ENCODE measurements at places on chromosomes 13 and 19.

GRCh38 chr13:26050568-26051230, 1.1 kb downstream of the SHISA2 start:
- peak; percentile 96 for DNase-seq

GRCh38 chr13:99926014-99926731, 45.4 kb downstream of the ZIC5 start:
- DNase-seq, result peak; percentile 58

GRCh38 chr19:52622261-52622660, 15.9 kb downstream of the ZNF83 start:
- no peak for DNase-seq

GRCh38 chr13:30832845-30833332, 73.2 kb upstream of the MEDAG start:
- DNase-seq, result peak; percentile 69

- peak; percentile 69 for DNase-seq
Observed at GRCh38 chr19:47507924-47508553, 6.8 kb downstream of the NAPA start.

GRCh38 chr19:10146142-10146541, 26.4 kb upstream of the EIF3G start:
- DNase-seq, result no peak

- peak; percentile 90 for DNase-seq
Observed at GRCh38 chr13:29937841-29938240, 87.4 kb upstream of the UBL3 start.

DNA sequence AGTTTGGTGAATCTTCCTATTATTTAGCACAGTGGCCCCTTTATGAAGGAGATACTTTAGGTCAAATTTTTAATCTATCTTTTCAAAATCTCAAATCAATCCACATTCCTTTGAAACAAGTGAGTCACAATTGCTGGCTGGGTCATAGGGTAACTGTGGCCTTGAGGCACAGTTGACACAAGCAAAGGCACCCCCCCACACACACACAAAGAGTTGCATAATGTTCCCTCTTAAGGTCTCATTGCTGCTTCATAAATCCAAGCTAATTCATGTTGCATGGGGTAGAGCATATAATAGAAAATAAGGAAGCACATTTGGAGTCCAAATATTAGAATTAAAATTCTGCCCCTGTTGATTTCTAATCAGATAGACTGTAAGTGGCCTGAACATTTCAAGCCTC, 171.5 kb downstream of the DLEU7 start:
- DNase-seq, result no peak

DNA sequence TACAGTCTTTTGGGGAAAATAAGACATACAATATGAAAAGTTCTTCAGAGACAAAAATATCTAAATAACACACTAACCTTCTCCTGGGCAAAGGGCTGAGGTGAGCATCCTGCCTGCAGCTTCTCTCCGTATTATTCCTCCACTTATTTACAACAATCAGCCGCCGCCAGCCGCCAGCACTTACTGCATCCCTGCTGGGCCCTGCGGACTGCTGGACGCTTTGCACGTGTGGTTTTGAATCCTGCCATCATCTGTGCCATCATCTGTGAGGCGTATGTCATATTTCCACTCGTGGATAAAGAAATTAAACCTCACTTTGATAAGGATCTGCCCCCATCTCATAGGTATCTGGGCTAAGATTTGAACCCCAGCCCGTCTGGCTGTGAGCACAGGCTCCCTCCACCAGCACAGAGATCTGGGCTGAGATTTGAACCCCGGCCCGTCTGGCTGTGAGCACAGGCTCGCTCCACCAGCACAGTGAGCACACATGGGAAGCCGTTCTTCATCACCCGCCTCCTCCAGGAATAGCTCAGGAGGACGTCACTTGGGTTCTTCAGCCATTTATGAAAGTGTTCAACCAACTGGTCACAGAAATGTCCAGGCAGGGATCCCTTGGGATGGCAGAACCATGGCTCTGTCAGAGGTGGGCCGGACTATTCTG, 35.2 kb upstream of the TUBGCP3 start:
- DNase-seq, result no peak

DNA sequence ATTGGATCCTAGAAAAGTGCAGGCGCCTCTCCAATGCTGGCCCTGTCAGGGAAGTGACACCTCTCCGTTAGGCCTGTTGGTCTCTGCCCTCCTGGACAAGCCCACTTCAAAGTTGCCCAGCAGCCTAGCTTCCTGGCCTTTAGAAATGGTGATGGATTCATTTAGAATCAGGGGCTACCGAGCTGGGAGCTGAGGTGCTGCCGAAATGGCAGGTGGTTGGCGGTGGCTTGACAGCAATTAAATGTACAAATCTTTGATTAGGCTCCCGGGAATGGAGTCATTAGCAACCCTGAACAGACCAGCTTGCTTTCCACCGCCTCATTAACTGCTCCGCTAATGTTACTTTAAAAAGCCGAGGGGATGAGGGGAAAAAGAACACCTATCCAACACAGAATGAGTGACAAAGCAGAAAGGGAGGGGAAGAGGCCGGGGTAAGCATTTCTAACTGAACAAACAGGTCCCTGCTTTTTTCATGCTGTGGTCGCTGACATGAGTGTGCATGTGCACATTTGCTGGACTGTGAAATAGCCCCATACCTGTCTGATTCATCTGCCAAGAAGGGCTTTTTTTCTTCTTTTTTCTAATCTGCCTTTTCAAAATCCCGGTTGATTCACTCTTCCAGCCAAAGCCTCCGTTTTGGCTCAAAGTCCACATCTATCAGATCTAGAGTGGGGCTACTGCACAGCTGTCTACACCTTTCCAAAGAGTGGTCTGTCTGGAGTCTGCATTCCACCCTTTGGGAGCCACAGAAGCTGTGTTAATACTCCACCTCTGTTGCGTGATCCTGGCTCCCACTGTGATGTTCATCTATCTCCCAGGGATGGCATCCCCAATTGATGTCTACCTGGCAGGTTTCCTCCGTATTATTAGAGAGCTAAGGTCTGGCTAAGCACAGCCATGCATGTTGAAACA, 431.9 kb downstream of the COG6 start:
- peak; percentile 81 for DNase-seq

DNA sequence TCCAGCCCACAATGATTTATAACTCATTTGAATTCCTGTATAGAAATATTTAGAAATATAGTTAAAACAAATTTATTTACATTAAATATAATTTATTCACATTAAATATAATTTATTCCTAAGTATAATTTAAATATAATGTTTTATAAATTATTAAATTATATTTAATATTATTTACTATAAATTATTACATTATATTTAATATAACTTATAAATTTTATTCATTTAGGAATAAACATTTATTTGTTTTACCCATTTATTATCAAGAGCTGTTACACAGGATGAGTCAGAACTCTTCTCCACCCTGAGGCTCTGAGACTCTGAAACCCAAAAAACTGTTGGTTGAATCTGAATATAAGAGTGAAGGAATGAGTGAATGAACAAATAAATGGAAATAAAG, 170.9 kb upstream of the OBI1 start:
- no peak for DNase-seq

GRCh38 chr13:101977475-101977874, 424.4 kb downstream of the FGF14 start:
- DNase-seq, result no peak

DNA sequence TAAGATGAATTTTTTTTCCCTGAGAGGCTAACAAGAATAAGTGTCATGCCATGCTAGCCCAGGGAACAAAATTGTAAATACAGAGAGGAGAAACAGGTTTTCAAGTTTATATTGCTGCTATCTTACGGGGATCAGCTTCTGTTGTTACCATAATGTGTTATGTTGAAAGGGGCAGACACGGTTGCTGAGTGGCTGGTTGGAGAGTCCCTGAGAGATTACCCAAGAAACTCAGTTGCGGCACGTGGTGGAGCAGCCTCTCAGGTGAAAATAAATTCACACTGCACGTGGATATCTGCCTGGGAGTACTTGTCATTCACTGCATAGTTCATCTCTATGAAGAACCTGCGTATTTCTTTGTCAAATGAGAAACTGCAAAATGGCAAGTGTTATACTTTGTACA, 293.6 kb downstream of the TDRD3 start:
- DNase-seq, result no peak

- DNase-seq, result no peak
Observed at GRCh38 chr19:43636121-43636683, 3.4 kb downstream of the CADM4 start.

DNA sequence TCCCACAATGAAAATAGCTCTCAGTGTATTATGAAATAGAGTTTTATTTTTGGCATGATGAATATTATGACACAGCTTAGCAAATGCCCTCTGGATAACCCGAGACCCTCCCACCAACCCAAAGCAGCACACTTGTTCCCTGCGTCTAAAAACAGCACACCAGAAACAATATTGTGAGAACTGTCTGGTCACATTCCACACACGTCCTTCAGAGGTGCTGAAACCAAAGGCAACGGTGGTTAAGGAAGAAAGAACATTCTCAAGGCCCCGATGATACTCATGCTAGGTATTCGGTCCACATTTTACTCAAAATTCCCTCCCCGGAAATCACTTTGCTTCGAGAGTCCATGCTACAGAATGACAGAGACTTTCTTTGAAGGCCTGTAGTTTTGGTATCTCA, 156.7 kb downstream of the SLC7A1 start:
- DNase-seq, result no peak

- peak; percentile 16 for DNase-seq
Observed at GRCh38 chr13:93851236-93851635, 624.6 kb downstream of the GPC6 start.

DNA sequence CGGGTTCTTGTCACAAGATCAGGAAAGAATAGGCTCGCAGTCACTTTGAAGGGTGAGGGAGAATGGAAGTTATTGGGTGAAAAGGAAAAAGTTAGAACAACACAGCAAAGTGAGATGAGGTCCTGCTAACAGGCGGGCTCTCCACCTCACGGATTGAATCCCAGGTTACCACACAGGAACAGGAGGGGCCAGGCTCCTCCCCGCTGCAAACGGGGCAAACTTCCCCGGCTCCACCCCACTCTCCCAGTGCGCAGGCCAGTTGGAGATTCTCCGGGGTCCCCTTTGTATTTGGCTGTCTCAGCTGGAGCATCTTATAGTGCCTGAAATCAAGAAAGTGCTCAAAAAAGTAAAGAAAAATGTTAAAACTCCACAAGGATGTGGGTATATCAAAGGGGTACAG, 78.3 kb upstream of the IPO5 start:
- DNase-seq, result no peak

- no peak for DNase-seq
Observed at GRCh38 chr13:101331731-101332130, 84.6 kb downstream of the NALCN start.

DNA sequence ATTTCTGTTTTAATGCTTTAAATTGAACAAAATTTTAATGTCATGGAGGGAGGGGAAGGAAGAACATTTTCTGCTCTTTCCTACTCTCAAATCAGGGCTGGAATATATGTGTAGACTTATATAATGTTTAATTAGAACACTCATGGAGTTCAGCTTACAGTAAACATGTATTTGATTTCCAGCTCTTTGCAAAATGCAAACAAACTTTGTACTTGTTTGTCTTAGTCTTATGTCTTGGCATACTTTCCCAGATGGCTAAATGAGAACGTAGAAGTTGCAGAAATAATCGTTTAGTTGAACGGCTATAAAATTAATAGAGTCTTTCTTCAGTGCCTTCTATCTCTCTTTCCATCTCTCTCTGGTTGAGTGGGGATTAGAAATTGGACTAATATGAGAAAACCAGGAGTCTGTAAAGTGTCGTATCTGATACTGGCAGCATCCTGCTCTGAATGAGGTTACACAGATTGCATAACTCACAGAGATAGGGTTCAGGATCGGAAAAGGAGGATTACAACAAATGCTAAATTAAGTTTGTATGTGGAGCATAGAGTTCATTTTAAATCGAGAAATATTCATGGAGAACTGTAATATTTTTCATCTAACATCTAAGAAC, 82.3 kb downstream of the FGF9 start:
- no peak for DNase-seq

DNA sequence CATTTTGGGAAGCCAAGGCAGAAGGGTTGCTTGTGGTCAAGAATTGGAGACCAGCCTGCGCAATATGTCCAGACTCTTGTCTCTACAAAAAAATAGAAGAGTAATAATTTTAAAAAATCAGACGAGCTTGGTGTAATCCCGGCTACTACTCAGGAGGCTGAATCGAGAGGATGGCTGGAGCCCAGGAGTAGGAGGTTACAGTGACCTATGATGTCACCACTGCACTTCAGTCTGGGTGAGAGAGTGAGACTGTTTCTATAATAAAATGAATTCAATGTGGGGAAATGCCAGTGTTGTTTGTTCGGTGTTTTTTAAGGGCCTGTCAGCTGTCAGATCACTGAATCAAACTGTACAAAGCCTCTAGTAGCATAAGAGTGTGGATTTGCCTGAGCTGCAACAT, 1.2 kb upstream of the FBXL3 start:
- no peak for DNase-seq

- DNase-seq, result peak; percentile 39
Observed at GRCh38 chr19:11378319-11379189, 4.1 kb downstream of the SWSAP1 start.

GRCh38 chr13:35219021-35219420, 257.5 kb downstream of the MAB21L1 start:
- no peak for DNase-seq

DNA sequence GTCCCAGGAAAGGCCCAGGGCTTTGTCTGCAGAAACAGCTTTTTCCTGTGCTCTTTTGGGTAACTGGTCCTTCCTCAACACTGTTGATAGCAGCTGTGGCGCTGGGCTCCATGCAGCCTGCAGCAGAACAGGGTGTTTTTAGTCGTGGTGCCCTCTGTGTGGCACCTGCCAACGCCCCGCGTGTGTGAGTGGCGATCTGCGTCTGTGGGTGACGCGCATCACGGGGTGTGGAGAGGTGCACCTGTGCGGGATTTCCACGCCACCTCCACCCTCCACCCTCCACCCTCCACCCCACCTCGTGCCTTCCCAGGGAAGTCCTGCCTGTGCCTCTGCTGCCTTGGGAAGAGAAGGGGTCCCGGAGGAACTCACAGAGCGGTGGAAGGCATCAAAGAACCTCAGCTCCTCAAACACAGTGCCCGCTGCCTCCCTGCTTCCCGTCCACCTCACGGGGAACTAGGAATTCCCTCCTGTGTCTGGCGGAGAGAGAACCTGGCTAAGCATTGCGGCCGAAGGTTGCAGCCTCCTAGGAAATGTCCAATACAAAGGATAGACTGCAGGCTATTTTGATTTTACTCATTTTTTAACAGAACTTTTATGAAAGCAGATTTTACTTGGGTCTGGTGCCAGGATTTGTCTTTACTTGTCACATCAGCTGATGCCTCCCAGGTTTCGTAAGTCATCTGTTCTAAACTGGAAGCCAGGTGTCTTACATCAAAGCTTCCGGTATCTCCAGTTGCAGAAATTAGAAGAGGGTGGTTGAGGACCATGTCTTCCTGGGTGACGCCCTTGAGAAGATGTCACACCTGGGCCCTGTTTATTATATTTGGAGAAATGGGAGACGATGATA, 84.0 kb downstream of the ATP11A start:
- DNase-seq, result no peak

- no peak for DNase-seq
Observed at GRCh38 chr13:27820524-27821482, 28.5 kb downstream of the GSX1 start.
